ENCODE measurements at places on chromosomes 7 and 10.

DNA sequence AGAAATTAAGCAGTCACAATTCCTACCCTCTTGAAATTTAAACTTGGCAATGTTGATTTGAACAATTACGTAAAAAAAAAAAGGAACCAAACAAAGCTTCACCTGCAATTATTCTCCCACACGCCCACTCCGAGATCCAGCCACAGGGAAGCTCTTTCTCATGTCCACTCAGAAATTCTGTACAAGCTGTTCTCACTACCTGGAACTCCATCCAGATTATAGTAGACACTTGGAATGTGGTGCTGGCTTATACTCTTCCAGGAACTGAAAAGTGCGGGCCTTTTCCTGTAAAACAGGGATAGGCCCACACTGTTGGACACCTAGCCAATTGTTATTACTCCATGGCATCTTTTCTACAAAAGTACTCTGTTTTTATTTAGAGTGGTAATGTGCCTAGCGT is 20.3 kb upstream of the TOMM7 start:
- DNase-seq, result no peak

DNA sequence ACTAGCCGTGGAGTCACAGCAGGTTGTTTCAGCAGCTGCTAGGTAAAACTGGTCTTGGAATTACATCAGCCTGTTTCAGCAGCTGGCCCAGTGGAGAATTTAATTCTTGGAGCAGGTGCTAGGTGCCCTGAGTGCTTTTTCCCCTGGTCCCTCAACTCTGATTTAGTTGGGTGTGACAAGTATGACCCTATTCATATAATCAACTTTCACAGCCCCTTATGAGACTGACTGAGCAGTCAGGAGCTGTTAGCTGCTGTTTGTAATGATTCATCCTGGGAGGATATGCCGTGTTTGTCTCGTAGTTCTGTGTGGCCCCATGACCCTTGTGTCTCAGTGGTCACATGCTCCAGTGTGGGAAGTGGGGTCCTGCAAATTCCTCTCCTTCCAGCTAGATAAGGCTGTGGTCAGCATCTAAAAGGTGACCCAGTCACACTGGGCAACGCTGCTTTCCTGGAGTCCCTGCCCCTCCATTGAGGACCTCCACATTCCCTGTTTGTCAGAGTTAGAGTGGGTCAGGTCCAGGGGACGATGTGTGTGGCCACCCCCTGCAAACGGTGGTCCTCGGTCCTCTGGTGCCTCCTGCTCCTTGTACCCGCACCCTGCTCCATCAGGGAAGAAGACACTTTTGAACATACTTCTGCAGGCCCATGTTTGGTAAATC is 28.3 kb downstream of the TBATA start:
- DNase-seq, result no peak

GRCh38 chr7:155258226-155258560 is 39.5 kb upstream of the INSIG1 start:
- DNase-seq, result no peak

- DNase-seq, result no peak
These were observed 11.8 kb downstream of the PRLHR start for GRCh38 chr10:118583611-118584010.

GRCh38 chr10:132500781-132501415 is 36.7 kb upstream of the INPP5A start:
- no peak for DNase-seq

GRCh38 chr7:146865696-146866095 is 749.1 kb downstream of the CNTNAP2 start:
- no peak for DNase-seq
